ENCODE measurements at places on chromosomes 6 and 20.

DNA sequence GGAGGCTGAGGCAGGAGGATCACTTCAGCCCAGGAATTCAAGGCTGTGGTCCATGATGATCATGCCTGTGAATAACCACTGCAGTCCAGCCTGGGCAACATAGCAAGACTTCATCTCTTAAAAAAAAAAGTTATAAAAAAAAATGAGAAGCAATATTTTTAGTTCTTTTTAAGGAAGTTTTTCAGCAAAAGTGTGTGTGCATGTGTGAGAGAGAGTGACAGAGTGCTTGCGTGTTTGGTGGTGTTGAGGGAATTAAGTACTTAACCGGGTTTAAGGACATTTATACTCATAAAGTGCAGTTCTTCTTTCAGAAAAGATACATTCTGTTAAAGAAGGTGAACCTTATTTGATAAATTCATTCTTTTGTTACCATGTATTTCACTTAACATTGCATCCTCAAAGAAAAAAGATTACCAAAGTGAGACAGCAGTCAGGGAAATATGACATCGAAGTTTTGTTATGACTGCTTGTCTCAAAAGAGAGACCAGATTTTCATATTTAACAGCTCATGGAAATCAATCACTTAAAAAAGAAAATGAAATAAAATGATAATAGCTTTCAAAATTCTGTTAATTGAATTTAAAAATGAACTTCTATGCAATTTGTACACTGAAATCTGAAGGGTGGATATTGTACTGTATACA, 254.7 kb downstream of the ARHGAP18 start:
- DNase-seq, result no peak

DNA sequence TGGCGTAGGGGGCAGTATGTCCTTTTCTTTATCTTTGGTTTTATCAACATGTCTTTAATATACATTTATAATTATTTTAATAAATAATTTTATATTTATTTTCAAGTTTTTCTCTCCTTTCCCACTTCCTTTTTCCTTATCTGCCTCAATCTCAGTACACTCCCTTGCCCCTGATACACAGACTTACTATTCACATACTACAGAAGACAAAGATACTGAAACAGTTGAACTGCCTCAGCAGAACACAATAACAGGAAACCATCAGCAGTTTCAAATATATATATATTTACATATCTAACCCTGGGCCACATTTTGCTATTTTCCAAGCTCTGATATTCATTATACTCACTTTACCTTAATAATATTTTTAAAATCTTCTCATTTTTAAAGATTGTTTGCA, 19.8 kb downstream of the IBTK start:
- no peak for DNase-seq

- no peak for DNase-seq
Measured at GRCh38 chr6:11994875-11995461, 17.1 kb upstream of the HIVEP1 start.

DNA sequence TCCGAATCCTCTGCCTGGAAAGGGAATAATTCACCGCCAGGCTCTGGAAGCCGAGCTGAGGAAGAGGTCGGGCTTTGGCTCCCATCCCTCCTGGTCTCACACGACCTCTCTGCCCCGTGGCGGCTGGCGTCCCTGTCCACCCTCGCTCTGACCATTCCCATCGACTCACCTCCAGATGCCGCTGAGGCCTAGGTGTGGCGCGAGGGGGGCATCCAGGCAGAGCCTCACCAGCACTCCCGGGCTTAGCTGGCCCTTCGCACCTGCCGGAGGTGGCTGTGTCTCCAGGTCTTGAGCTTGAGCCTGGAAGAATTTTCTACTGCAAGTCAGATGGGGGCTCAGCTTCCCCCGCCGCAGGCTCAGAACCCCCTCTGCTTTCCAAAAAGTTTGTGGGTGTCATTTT, 28.5 kb upstream of the SMOC2 start:
- DNase-seq, result no peak

DNA sequence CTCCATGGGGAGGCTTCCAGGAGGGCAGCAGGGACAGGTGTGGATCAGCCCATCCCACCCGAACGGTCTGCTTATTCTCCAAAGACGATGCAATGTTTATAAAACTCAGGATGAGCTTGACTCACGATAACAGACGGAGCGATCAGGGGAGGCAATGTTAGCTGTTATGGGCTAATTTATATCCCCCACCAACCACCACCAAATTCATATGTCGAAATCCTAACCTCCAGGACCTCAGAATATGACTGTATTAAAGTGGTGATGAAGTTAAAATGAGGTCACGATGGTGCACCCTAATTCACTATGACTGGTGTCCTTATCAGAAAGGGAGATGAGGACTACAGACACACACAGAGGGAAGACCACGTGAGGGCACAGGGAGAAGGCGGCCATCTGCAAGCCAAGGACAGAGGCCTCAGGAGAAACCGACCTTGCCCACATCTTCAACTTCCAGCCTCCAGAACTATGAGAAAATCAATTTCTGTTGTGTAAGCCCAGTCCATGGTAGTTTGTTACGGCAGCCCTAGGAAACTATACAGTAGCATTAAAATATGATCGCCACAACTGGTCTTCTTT, 7.0 kb downstream of the ADTRP start:
- DNase-seq, result no peak

DNA sequence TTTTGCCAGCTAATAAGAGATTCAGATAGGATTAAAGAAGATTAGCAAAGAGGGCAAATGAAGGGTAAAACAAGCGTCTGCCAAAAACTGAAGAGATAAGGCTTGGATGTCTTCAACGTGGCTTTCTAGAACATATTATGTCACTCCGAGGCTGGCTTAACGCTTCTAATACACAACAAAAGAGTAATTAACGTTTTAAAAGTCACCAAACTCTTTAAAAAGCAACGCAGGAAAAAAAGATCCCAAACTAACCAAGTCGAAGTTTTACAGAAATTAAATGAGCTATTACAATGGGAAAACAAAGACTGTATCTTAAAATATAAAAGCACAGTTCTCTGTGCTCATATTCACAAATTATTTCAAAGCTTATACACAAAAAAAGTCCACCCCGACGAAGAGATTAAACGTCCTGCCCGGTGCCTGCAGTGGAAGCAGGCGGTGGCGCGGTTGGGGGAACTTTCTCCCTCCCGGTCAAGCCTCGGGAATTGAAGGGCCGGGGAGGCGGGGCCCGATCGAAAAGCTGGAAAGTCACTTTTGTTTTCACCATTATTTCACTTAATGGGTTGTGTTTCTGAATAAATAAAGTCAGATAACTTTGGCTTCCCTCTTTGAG, 1.2 kb downstream of the MAK start:
- DNase-seq, result no peak

DNA sequence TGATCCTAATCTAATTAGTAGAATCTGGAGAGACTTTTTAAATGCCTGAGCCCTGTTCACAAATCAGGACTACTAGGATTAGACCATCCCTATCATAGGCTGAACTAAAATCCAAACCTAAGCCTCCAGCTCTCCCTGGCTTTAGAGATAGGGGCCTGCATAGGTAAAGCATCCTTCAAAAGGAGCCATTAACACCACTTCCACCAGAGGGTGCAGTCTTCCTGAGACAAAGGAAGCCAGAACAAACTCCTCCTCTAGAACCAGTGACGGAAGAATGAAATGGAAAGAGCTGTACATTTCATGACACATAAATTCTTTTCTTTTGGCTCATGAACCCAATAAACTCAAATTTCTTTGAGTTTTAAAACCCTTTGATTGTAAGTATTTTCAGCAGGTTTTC, 291.2 kb upstream of the ADGRB3 start:
- DNase-seq, result no peak

GRCh38 chr6:102075539-102075938, 682.0 kb downstream of the GRIK2 start:
- no peak for DNase-seq

Measured in stimulated activated CD8-positive, alpha-beta memory T cell treated with anti-CD3 and anti-CD28 coated beads, Interleukin-4, amount 100 ng/mL, for 48 hours (primary cell).